ENCODE measurements at places on chromosomes 3 and 15.

- DNase-seq = peak; percentile 46
Observed at GRCh38 chr15:90660195-90660998, 56.7 kb upstream of the BLM start.

DNA sequence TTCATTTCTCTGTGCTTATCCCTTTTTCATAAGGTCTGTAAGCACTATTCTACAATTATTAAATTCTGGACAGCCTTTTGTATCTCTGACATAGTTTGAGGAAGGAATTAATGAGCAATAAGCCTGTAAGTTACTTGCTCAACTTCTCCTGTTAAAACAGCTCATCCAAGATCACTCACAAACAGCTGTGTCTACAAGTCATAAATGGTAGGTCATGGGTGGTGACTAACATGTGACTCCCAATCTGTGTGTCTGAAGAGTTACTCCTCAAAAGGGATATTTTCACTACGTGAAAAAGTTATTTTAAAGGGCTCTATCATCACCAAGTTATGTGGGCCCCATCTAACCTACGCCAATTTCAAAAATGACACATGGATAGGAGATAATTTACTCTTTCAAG, 145.2 kb upstream of the CBLB start:
- DNase-seq = no peak

DNA sequence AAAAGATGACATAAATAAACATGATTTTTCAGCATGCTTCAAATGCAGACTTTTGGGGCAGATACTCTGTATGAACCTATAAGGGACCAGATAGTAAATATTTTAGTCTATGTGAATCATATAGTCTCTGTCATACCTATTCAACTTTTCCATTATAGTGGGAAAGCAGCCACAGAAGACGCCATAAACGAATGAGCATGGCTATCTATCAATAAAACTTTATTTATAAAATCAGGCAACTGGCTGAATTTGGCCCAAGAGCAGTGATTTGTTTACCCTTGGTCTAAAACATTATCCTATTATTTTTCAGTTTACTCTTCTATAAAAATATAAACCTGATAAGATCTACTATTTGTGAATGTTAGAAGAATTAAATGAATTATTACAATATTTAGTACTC, 25.9 kb upstream of the VEPH1 start:
- DNase-seq = no peak

- no peak for DNase-seq
Observed at GRCh38 chr3:115086344-115086743, 60.7 kb downstream of the ZBTB20 start.

- DNase-seq = no peak
Observed at GRCh38 chr15:96336596-96337364, 6.3 kb downstream of the NR2F2 start.

- DNase-seq = no peak
Observed at GRCh38 chr15:86489981-86490380, 410.3 kb downstream of the AGBL1 start.

DNA sequence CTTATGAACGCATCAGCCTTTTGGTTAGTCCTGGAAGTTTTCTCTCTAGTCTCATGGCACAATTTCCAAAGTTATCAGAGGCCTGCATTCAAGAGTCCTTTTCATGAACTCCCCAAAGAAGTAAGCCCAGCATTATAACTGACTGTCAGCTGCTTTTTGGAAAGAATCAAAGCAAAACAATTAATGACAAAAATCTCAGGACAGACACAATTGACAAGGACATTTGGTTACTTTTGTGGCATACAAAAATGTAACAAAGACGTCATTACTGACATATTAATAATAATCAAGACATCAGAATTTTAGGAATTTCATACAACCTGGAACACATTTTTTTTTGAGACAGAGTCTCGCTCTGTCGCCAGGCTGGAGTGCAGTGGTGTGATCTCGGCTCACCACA, 21.2 kb downstream of the KATNBL1 start:
- DNase-seq = no peak

GRCh38 chr3:131329774-131330173, 51.8 kb upstream of the NUDT16 start:
- no peak for DNase-seq

- peak; percentile 36 for DNase-seq
Observed at GRCh38 chr3:10242182-10243065, 5.8 kb upstream of the TATDN2 start.

GRCh38 chr3:119637679-119638477, 22.5 kb downstream of the POPDC2 start:
- no peak for DNase-seq

DNA sequence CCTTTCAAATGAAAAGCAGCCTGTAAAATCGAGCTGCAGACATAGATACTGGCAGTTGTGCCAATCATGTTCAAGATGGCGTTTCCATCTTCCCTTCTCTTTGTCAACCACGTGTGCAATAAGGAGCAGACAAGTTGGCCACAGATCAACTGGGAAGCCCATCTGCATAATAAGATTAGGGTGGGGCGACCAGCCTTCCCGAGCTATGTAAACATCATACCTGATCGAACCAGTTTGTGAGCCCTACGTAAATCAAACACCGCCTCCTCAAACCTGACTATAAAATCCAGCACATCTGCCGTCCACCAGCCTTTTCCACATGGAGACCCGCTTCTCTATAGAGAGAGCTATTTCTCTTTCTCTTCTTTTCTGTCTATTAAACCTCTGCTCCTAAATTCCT, 37.2 kb downstream of the TRIM42 start:
- DNase-seq = no peak

GRCh38 chr15:79994615-79995014, 23.6 kb upstream of the BCL2A1 start:
- DNase-seq = no peak

- peak; percentile 0 for DNase-seq
Observed at GRCh38 chr3:46440531-46441294, 24.0 kb downstream of the LTF start.

- no peak for DNase-seq
Observed at GRCh38 chr15:69039516-69040225, 25.2 kb downstream of the NOX5 start.

GRCh38 chr3:80898211-80898610, 863.2 kb downstream of the GBE1 start:
- no peak for DNase-seq

- no peak for DNase-seq
Observed at GRCh38 chr3:129360705-129361460, 67.6 kb downstream of the EFCAB12 start.

DNA sequence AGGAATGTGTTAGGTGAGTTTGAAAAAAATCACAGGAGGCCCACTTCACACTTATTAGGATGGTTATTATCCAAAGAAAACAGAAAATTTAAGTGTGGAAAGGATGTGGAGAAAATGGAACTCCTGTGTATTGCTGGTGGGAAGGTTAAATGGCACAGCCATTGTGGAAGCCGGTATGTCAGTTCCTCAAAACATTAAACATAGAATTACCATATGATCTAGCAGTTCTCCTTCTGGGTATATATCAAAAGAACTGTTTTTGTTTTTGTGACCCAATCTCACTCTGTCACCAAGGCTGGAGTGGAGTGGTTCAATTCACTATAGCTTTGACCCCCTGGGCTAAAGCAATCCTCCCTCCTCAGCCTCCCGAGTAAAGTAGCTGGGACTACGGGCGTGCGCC, 10.4 kb upstream of the ZFYVE19 start:
- DNase-seq = no peak

DNA sequence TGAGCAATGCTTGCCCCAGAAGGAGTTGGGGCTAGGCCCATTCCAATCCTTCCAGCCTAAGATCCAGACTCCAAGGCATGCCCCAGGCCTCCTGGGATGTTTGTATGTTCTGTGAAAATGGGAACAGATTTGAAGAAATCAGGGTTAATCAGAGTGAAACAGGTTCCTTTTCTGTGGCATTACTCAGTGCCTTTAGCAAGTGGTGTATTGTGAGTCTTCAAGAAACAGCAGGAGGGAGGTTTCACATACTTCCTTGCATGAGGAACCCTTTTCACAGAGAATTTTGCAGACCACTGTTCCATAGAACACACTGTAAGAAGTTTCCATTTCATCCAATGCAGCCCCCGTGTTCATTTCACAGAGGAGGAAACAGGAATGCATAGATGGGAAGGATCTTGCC, 8.4 kb upstream of the CDC25A start:
- DNase-seq = no peak

DNA sequence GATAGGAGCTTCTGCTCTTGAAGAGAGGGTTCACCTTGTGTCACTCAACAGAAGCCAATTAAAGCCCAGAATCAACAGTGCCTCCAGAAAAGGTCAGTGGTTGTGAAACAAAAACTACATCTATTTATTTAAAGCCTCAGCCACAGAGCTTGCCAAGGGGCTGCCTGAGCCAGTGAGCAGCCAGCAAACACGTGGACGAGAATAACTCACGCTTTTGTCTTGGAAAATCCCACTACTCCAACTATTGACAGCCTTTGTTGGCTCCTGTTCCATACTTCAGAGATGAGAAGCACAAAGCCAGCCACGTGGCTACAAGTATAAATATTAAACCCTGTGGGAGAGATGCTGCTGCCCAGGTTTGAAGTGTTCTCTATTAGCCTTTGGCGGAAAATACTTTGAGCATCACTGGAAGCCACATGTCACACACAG, 10.3 kb downstream of the GPR156 start:
- DNase-seq = no peak

GRCh38 chr3:116569611-116570010, 124.3 kb upstream of the LSAMP start:
- DNase-seq = no peak

- DNase-seq = no peak
Observed at GRCh38 chr3:156787926-156788663, 38.1 kb upstream of the LEKR1 start.

GRCh38 chr15:31102039-31102321, 455 bp upstream of the TRPM1 start:
- DNase-seq = no peak

DNA sequence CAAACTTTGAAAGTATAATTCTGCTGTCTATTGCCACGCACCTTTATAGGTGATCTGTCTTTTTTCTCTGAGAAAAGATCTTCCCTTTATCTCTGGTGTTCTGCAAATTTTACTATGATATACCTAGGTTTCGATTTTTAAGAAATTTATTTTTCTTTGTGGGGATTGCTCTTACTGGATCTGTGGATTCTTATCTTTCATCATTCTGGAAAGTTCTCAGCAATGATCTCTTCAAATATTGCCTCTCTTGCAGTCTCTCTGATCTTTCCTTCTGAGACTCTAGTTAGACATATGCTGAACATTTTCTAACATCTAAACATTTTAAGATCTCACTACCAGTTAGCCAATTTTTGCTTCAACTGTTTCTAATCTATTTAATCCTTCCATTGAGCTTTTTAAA, 47.0 kb upstream of the ATOSA start:
- no peak for DNase-seq

- DNase-seq = no peak
Observed at GRCh38 chr15:62506217-62506805, 341.2 kb upstream of the C2CD4B start.

- no peak for DNase-seq
Observed at GRCh38 chr3:171428321-171428787, 31.9 kb downstream of the TNIK start.

GRCh38 chr3:7536921-7537320, 676.0 kb downstream of the GRM7 start:
- DNase-seq = no peak

GRCh38 chr15:33994005-33994615, 25.8 kb downstream of the CHRM5 start:
- no peak for DNase-seq

GRCh38 chr3:196918968-196919367, 23.4 kb downstream of the NCBP2 start:
- DNase-seq = no peak

DNA sequence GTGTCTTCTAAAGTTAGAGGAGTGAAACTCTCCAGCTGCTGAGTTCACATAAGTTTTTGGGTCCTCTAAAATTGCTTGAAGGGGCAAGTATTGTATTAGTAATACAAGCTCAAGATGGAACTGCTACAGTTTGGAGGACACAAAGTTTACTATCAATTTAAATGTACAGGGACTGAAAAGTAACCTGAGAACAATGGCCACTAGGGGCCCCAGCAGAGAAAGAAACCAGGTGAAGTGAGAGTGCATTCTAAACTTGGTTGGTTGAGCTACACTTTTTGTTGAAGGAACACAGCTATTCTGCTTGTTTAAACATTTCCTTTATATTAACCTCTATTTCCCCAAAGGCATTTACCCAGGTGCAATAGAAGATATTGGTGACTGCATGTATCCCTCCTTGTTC, 755.5 kb downstream of the GBE1 start:
- DNase-seq = no peak

GRCh38 chr3:47870156-47870555, 67.2 kb downstream of the DHX30 start:
- no peak for DNase-seq

GRCh38 chr3:65484964-65485363, 553.8 kb downstream of the MAGI1 start:
- DNase-seq = no peak

- no peak for DNase-seq
Observed at GRCh38 chr3:188421836-188422540, 268.0 kb downstream of the LPP start.

- DNase-seq = no peak
Observed at GRCh38 chr3:119221779-119222320, 18.8 kb downstream of the B4GALT4 start.

GRCh38 chr3:34256021-34256420, 457.6 kb downstream of the PDCD6IP start:
- DNase-seq = no peak

DNA sequence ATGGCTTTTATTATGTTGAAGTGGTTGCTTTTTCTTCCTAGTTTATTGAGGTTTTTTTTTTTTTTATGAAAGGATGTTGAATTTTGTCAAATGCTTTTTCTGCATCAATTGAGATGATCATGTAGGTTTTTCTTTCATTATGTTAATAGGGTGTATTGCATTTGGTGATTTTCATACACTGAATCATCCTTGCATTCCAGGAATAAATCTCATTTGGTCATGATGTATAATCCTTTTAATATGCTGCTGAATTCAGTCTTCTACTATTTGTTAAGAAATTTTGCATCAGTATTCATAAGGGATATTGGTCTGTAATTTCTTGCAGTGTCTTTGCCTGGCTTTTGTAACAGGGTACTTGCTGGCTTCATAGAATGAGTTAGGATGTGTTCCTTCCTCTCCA, 11.5 kb upstream of the CLRN1 start:
- no peak for DNase-seq

DNA sequence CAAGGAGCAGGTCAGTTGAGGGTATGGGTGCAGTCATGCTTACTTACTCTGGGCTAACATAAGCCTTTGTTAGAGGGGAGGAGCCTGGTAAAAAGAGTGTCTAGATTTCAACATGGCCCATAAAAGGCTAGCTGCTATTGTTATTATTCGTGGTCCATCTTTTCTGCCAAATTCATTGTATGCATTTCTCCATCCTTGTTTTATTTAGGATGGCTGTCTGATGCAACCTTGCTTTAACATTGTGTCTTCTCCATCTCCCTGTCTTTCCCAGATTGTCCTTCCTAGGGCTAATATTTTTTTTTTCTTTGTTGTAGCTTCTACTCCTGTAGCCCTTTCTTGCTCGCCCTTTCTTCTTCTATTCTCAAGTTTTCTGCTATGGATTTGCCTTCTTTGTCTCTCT, 12.6 kb downstream of the RBMS3 start:
- DNase-seq = no peak

GRCh38 chr3:189167027-189167766, 4.6 kb upstream of the TPRG1 start:
- no peak for DNase-seq
